ENCODE measurements at places on chromosomes 4 and X.
A peak's percentile ranks its signal among the peaks of the same experiment; 100 is the strongest.

- DNase-seq = no peak
Observed at GRCh38 chrX:125096870-125097269, 222.8 kb upstream of the TEX13C start.

GRCh38 chr4:7275067-7275466 is 82.7 kb downstream of the SORCS2 start:
- DNase-seq = no peak

DNA sequence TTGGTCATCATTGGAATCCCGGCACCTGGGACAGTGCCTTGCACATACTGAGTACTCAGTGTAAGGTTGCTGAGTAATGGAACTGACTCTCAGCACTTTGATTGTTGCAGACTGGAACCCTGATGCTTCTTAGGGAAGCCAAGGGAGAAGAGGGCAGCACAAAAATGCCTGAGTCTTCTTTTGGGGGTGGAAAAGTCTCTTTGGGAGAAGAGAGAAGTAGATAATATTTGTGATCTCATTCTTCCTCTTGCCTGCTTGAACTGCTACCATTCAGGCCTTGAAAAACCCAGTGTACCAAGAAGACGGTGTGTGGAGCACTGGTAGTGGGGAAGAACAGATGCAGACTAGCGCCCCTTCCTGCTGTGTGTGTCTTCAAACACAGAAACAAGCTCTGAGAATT is 12.3 kb downstream of the SFRP2 start:
- no peak for DNase-seq

GRCh38 chrX:20712811-20713210 is 446.1 kb upstream of the RPS6KA3 start:
- no peak for DNase-seq

GRCh38 chr4:71945791-71946190 is 86.0 kb upstream of the NPFFR2 start:
- no peak for DNase-seq

- DNase-seq = no peak
Observed at GRCh38 chr4:147778942-147779341, 47.1 kb downstream of the ARHGAP10 start.

GRCh38 chr4:94352996-94353395 is 10.4 kb upstream of the HPGDS start:
- DNase-seq = no peak

DNA sequence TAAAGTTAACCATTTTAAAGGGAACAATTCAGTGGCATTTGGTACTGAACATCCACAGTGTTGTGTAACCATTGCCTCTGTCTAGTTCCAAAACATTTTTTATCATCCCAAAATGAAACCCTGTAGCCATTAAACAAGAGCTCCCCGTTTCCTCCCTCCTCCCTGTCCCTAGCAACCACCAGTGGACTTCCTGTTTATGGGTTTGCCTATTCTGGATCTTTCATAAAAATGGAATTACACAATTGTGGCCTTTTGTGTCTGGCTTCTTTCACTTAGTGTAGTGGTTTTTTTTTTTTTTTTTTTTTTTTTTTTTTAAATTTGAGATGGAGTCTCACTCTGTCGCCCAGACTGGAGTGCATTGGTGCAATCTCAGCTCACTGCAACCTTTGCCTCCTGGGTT is 11.6 kb downstream of the RBMX2 start:
- no peak for DNase-seq

- DNase-seq = no peak
Observed at GRCh38 chr4:128560754-128561495, 248.6 kb upstream of the JADE1 start.

GRCh38 chrX:115368876-115369275 is 79.4 kb downstream of the LUZP4 start:
- DNase-seq = no peak

DNA sequence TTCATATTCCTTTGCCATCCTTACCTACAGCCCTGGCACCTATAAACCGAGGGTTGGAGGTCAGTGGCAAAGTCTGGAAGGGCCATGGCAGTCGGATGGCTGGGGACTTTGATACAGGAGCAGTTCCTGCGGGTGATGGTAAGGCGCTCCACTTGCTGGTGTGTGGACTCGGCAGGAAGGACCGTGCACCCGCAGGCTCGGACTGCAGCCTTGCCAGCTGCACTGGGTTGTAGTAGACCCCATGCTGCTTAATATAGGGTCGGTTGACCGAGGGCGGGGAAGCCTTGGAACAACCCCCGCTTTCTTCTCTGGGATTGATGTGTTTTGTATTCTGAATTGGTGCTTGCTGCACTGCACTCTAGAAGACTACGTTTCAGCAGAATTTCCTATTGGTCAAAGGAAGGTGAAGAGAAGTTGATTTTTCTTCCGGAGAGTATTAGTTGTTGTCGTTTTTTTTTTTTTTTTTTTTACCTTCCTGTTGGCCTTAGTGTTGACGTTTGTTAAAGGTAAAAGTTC is 638 bp downstream of the BLTP1 start:
- peak; percentile 48 for DNase-seq

All from ovary (tissue), 10 donors.